ENCODE measurements at places on chromosomes 7 and 10.

GRCh38 chr10:126119599-126119998 lies 223.2 kb downstream of the FANK1 start:
- no peak for DNase-seq

DNA sequence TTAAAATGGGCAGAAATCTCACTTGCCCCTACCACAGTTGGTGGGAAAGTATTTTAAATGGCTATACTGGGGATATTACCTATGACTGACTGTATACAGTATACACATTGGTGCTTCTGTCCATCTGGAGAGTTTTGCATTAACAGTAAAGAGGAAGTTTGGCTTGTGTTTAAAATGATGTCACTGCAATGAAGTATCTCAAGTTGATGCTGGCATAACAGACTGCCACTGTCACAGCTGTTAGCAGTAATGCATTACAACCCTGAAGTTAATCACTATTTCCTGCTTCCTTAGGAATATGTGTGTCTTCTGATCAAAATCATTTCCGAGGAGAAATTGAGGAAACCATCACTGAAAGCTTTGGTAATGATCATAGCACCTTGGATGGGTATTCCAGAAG lies 1.9 kb downstream of the DKK1 start:
- no peak for DNase-seq

GRCh38 chr7:82443547-82444219 lies at the start of gene CACNA2D1:
CACNA2D1 (minus strand) TSS chr7:82443777.
- no peak for DNase-seq

GRCh38 chr7:20539201-20539600 lies 76.3 kb upstream of the ABCB5 start:
- no peak for DNase-seq

DNA sequence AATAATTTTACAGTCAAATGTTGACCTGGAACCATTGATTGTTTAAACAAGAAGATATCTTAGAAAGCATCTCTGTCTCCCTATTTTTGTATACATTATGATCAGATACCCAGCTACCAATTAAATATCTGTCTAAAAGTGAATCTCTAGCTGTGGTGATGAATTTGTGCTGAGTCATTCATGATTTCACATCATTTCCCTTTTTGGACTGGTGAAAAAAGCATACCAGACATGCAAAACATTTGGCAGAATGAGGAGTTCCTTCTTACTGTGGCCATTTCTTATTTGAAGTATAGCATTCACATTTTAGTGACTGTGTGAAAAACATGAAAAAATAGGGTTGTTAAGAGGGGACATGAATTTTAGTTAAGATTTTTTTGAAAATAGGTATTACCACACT lies 98.0 kb upstream of the GATA3 start:
- no peak for DNase-seq

DNA sequence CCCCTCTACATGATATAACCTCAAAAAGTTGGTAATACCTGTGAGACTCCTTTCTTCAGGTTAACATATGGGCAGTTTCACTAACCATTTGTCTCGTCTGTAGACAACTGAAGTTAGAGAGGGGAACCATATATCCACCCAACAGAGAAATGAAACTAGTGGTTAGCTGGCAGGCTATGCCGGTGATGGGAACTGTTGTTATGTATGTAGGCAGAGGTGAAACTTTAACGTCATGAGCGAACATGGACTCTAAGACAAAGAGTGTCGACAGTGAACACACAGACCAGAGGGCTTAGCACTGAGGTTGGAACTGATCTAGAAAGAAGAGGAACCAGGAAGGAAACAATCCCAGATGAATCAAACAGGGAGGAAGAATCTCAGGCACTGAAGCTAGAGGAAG lies 112.4 kb downstream of the ELMO1 start:
- no peak for DNase-seq

- no peak for DNase-seq
These were observed 55.0 kb downstream of the DENND11 start for GRCh38 chr7:141646826-141647480.

DNA sequence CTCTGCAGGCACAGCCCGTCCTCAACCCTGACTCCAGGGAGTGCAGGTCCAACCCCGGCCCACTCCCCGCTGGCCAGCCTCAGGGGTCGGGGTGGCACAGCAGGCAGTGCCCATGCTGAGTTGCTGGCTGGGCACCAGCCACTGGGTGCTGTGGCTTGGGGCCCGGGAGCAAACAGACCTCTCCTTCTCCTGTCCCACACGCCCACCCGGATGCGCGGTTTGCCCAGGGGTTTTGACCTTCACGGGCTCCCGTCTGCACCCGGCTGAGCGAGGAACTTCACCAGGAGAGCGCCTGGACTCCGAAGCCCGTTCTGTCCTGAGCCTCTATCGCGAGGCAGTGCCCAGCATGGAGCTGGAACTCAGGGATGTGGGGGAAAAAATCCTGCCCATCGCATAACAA lies 2.6 kb upstream of the GRIFIN start:
- DNase-seq: no peak

DNA sequence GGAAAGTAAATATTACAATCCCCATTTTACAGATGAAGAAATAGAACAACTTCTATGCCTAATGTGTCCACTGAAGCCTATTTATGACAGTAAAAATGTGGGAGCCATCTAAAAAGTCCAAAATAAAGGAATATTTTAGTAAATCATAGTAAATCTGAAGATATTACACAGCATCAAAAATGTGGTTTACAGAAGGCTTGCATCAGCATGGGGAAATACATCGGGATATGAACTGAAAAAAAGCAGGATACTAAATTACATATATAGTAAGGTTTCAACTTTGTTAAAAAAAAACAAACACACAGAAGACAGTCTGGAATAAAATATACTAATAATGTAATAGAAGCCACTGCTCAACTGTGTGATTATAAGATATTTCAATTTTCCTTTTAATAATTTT lies 20.8 kb downstream of the CPA1 start:
- DNase-seq: no peak

- DNase-seq: no peak
These were observed 1.4 kb upstream of the CYP26A1 start for GRCh38 chr10:93072225-93072712.

DNA sequence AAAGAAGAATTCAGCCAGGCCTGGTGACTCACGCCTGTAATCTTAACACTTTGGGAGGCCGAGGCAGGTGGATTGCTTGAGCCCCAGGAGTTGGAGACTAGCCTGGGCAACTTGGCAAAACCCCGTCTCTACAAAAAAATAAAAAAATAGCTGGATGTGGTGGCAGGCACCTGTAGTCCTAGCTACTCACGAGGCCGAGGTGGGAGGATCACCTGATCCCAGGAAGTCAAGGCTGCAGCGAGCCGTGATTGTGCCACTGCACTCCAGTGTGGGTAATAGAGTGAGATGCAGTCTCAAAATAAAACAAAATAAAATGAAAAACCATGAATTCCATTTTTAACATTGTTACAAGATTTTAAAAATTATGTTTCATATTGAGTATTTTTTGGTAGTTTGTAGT lies 988.9 kb upstream of the ZNF722 start:
- no peak for DNase-seq

DNA sequence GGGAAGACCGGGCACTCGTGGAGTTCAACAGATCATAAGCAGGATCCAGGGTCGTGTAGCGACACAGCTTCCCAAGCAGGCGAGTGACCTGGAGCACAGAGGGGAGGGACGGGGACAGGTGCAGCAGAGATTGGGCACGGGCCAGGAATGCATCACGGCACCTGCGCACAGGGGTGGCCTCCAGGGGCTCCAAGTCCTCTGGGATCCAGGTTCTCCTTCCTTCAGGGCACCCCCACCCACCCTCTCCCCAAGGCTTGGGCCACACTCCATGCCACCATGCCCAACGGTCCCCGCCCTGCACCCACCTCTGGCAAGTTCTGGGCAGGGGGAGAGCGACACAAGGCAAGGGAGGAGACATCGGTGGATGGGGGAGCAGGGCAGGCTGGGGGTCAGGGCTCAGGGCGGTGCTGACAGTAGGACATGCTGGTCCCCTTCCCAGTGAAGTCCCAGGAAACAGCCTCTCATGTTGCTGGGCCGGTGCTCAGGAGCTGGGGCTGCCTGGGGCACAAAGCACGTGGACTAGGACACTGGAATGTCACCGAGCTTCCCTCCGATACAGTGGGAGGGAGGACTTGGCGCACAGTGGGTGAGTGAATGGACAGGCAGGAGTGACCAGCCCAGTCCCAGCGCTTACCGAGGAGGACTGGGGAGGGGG lies 597.3 kb downstream of the PTPRN2 start:
- no peak for DNase-seq

GRCh38 chr7:8724080-8724718 lies 290.8 kb downstream of the NXPH1 start:
- DNase-seq: no peak

DNA sequence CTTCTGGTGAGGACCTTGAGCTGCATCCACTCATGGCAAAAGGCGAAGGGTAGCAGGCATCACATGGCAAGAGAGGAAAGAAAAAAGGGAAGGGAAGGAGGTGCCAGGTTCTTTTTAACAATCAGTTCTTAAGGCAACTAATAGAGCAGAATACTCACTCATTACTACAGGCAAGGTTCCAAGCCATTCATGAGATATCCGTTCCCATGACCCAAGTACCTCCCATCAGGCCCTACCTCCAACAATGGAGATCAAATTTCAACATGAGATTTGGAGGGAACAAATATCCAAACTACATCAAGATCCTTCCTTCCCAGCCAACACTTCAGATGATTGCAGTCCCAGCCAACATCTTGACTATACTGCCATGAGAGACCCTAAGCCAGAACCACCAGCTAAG lies 38.9 kb upstream of the YAE1 start:
- DNase-seq: no peak

DNA sequence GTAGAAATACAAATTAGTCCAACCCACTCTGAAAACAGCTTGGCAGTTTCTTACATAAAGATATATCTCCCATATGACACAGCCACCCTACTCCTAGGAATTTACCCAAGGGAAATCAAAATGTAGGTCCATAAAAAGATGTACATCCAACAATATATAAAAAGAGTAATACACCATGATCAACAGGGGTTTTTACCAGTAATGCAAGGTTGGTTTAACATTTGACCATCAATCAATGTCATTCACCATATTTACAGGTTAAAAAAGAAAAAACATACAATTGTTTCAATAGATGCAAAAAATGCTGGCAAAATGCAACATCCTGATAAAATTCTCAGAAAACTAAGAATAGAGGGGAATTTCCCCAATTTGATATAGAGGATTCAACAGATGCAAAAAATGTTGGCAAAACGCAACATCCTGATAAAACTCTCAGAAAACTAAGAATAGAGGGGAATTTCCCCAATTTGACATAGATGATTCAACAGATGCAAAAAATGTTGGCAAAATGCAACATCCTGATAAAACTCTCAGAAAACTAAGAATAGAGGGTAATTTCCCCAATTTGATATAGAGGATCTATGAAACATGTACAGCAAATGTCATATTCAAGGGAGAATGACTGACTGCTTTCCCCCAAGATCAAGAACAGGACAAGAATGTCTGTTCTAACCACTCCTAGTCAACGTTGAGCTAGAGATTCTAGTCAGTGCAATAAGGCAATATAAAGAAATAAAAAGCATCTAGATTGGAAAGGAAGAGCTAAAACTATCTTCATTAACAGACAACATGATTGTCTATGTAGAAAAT lies 13.7 kb downstream of the ADAP1 start:
- no peak for DNase-seq

GRCh38 chr7:4479367-4480039 lies 202.6 kb upstream of the FOXK1 start:
- DNase-seq: no peak

DNA sequence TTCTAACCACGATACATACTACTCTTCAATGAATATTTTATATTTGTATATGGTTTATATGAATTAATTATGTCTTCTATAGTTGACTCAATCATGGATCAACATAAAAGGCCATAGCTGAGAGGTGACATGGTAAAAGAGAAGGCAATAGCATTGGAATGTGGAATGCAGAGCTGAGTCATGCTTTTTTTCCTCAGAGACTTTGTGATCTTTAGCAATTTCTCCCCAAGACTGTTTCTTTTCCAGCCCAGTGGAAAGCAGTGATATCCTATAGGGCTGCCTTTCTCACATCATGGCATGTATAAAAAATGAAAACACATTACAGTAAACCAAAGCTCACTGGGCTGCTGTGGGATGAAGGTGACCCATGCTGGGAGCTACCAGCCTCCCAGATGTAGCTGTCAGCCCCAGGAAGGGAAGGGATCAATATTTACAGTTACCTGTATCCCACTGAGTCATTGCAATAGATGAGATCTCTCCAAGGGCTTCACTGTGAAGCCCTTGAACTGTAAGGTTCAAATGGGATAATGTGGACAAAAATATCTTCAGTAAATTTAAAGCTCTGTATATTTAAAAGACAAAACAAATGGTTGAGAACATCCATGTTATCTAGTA lies 30.2 kb downstream of the SLC39A12 start:
- no peak for DNase-seq

- DNase-seq: no peak
These were observed 150.3 kb downstream of the AHR start for GRCh38 chr7:17448479-17449423.

GRCh38 chr10:27744802-27745731 lies 552 bp downstream of the MKX start:
- DNase-seq: no peak

DNA sequence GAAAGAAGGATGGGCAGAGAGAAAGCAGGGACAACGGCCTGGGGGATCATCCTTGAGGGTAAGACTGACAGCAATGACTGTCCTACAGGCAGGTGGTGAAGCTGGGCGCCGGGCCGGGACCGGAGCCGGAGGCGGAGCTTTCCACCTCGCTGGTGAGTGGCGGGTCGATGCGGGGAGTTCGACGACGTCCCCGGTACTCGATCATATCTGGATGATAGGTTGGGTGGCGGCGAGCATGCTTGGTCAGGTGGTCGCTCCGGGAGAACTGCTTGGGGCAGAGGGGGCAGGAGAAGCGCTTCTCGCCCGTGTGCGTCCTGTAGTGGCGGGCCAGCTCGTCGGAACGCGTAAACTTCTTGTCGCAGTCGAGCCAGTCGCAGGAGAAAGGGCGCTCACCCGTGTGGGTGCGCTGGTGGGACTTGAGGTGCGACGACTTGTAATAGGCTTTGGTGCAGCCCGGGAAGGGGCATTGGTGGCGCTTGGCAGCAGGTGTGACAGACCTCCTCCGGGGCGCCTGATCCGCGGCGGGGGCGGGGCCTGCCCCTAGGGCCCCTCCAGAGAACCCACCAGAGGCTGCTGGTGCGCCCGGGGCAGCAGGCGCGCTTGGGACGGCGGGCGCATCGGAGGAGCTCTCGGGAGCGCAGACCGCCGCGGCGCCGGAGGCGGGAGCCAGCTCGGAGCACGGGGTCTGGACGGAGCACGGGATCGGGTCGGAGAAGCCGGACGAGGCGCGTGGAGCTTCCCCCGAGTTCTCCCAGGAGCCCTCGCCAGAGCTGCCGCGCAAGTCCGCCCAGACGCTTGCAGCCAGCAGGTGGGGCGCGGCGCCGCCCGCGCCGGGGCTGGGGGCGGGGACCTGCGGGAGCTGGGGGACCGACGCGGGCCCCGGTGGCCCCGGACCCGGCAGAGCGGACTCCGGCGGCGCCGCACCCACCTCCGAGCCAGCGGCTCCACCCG lies 752 bp downstream of the KLF14 start:
- DNase-seq: no peak

GRCh38 chr10:50326757-50327701 lies 75.7 kb upstream of the ASAH2 start:
- no peak for DNase-seq

GRCh38 chr7:140269004-140269638 lies 92.3 kb upstream of the KDM7A start:
- no peak for DNase-seq

Data from activated T-helper 9 cell treated with anti-CD3 and anti-CD28 coated beads, Interleukin-2, amount 50 U/mL, for 16 hours (primary cell).